ENCODE measurements at places on chromosomes 1 and 21.

DNA sequence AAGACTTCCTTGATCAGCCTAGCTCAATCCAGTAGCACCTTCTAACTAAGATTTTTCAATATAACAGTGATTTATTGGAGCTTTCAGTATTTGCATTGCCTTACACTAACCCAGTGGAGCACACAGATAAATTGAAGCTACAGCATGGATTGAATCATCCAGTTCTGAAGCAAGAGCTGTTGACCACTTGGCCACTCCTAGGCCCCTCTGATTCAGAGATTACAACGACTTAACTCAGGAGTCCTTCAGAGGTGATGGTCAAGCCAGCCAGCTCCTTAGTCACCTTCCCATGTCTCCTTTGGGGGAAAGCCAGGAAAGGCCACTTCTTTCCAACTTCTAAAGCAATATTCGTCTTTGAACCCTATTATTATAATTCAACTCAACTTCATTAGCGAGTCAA lies 151.8 kb downstream of the TENT5C start:
- no peak for DNase-seq

DNA sequence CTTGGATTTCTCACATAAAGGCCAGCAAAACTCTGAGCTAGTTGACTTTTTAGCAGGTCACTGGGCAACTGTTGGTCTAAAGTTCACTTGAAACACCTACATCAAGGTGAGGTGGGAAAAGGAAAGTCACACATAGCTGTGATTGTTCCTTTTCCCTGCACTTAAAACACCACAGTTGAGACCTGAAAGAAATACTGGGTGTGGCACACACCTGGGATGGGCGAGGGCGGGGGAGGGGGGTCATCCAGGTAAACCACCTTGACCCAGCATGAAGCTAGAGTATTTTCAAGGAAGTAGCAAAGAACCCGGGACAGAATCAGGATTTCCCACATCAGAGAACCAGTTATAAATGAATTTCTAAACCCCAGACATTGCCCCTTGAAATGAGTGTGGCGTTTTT lies 26.4 kb downstream of the ZNF697 start:
- no peak for DNase-seq

DNA sequence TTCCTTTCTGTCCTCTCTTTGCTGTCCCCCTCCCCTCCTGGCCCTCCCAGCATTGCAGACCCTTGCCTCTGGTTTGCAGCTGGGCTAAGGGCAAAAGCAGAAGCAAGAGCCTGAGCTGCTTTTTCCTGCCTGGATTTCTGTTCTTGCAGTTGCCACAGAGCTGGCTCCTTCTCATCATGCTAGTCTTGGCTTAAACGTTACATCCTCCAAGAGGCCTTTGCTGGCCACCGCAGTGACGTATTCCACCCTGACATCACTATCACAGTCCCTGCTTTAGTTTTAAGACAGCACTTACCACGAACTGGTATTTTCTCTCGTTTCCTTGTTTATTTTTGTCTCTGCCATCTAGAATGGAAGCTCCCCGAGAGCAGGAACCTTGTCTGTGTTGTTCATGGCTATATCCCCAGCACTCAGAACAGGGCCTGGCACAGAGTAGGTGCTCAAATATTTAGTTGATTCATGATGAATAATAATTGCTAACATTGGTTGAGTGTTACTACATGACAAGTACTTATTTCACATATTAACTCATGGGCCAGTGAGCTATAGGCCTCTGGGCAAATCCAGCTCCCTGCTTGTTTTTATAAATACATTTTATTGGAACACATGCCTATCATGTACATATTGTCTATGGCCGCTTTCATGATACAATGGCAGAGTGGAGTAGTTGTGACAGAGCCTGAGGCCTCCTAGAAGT lies 13.2 kb upstream of the CSF1 start:
- no peak for DNase-seq

- no peak for DNase-seq
Observed at GRCh38 chr1:245154429-245155271, at the start of gene KIF26B. Gene KIF26B (plus strand): TSS chr1:245154985. CDS start chr1:245155425, 440 bp downstream.

DNA sequence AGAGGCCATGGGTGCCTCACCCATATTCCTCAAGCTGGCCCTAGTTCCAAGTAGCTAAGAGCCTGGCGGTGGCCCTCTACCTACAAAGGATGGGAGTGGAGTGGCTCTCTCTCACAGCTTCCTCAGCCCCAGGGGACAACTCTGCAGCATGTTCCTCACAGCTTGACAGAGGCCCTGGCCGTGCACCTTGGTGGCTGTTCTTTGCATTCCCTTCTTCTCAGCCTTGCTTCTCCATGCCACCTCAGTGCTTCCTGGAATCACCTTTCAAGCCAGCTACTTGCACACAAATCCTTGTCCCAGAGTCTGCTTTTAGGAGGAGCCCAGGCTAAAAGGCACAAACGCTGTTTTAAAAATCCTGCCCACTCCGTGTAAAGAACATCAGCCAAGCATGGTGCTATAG lies 69.0 kb upstream of the DIRAS3 start:
- DNase-seq: no peak

DNA sequence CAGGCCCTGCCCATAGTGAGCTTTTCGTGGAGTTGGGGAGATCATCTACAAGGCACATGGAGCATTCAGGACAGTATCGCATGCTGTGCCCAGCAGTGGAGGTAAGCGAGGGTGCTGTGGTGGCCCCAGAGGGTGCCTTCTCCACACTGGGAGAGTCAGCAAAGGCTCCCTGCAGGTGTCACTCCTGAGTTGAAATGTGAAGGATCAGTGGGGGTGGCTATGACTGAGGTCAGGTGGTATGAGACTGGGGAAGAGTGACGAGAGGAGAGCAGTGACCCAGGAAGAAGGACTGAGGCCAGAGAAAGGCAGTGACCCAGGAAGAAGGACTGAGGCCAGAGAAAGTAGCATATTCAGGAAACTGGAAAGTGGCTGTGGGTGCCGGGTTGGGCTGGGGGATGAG lies 53.0 kb downstream of the SPAG17 start:
- no peak for DNase-seq

GRCh38 chr1:98947071-98947470 lies 57.6 kb downstream of the PLPPR5 start:
- no peak for DNase-seq

GRCh38 chr1:172003766-172004530 lies 162.7 kb downstream of the DNM3 start:
- no peak for DNase-seq

DNA sequence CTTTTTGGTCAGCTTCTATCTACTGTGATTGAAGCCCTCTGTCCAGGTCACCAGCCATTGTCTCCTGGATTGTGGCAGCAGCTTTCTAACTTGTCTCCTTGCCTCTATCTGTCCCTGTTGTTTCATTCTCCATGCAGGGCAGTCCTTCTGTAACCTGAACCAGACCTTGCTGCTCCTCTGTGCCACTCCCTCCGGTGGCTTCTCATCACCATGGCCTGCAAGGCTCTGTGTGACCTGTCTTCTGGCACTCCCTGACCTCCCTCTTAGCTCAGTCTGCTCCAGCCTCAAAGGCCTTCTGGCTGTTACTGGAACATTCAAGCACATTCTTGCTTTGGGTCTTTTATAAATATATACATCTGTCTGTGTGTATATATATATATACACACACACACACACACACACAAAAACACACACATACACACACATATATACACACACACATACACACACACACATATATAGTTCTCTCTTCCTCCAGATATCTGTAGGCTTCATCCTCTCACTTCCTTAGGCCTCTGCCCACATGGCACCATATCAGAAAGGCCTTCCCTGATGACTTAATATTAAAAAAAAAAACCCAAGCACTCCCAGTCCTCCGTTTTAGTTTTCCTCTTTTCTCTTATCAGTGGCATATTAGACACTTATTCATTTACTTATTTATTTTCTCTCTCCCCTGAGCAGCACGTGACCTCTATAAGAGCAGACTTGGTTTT lies 21.2 kb upstream of the JUN start:
- no peak for DNase-seq

DNA sequence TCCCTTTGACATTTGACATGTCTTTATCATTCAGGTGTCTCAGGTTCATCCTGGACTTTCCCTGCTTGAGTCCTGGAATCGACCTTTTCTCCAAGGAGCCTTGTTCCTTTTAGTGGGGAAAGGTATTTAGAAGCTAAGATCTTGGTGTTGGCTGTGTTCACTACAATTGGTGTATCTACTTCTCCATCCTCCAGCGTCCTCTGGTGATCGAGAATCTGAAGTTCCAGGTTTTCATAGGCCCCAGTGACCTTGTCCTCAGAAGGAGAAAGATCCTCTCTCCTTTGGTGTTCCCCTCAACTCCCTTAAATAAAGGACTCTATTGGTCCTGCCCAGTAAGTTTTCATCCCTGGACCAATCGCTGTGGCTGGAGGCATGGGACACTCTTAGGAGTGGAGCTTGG lies 22.1 kb downstream of the MROH7 start:
- DNase-seq: no peak

GRCh38 chr1:8457760-8458381 lies 140.0 kb downstream of the SLC45A1 start:
- DNase-seq: no peak

GRCh38 chr1:91578320-91579109 lies 77.9 kb downstream of the CDC7 start:
- no peak for DNase-seq

GRCh38 chr1:222654849-222655248 lies 37.0 kb downstream of the MIA3 start:
- DNase-seq: no peak

- DNase-seq: no peak
Observed at GRCh38 chr1:175851749-175852148, 108.4 kb upstream of the TNR start.

GRCh38 chr1:118247593-118247992 lies 62.6 kb upstream of the SPAG17 start:
- DNase-seq: no peak

DNA sequence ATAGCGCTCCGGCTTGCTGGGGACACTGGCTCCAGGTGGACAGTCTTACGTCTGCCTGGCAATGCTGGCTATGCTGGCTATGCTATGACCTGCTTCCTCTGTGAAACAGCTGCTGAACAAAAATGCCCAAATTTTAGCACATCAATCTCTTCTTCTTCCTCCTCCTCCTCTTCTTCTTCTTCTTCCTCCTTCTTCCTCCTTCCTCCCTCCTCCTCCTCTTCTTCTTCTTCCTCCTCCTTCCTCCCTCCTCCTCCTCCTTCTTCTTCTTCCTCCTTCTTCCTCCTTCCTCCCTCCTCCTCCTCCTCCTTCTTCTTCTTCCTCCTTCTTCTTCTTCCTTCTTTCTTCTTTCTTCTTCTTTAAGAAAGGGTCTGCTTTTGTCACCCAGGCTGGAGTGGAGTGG lies 401.3 kb downstream of the KIF26B start:
- DNase-seq: no peak

DNA sequence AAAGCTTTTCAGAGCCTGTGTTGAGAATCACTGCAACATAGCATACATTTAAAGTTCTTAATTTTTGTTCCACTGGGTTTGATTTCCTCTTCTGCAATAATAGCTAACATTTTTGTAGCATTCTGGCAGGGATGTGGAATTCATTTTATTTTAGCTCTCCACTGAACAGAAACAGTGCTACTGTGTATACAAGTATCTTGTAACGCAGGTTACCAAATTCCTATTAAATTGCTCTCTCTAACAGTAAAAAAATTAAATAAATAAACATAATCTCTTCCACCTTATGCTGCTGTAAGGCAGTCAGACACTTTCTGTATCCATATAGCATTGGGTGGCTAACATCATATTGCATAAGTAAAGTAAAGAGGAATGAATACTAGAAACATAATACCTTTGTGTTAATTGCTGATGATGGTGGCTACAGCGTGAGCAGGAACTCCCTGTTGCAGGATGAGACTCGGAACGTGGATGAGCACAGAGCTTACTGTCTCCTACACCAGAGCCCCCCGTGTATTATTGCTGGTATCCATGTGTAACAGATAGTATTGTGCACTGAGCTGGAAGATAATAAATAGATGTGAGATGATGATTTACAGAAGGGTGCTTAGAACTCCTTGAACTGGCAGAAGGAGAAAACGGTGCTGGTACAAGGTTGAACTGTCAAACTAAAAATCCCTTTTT lies 276.9 kb upstream of the SNX7 start:
- no peak for DNase-seq

GRCh38 chr1:209802117-209802779 lies 3.7 kb downstream of the IRF6 start:
- DNase-seq: no peak

GRCh38 chr1:204258213-204259115 lies 44.7 kb upstream of the GOLT1A start:
- DNase-seq: no peak

DNA sequence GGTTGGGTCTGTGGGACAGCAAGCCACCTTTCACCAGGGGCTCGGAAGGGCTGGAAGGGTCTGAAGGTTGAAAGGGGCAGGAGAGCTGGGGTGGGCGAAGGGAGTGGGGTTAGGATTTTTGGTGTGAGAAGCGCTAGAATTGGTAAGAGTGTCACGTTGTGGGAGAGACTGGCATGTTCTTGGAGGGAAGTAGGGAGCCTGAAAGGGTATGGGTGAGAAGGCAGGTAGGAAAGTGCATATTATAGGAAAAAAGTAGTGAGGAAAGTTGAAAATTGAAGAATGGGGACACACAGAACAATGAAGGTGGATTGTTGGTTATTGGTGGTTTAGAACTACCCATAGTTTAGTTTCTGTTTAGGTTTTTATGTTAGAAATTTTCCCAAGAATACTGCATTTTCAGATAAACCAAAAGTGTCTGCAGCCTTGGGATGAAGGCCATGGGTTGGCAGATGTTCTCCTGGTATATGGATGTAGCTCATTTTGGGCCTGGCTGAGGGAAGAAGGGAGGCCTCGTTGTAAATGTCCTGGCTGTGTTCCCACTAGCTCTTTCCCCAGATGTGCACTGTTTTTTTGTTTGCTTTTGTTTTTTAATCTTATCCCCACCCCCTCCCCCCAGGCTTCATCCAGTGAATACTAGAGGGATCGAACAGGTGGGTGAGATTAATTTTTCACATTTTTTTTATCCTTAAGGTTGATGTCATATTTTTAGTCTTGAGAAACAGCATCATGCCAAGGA lies 1.2 kb downstream of the LRRC42 start:
- no peak for DNase-seq

- DNase-seq: no peak
Observed at GRCh38 chr1:119204197-119204960, 63.9 kb upstream of the WARS2 start.

DNA sequence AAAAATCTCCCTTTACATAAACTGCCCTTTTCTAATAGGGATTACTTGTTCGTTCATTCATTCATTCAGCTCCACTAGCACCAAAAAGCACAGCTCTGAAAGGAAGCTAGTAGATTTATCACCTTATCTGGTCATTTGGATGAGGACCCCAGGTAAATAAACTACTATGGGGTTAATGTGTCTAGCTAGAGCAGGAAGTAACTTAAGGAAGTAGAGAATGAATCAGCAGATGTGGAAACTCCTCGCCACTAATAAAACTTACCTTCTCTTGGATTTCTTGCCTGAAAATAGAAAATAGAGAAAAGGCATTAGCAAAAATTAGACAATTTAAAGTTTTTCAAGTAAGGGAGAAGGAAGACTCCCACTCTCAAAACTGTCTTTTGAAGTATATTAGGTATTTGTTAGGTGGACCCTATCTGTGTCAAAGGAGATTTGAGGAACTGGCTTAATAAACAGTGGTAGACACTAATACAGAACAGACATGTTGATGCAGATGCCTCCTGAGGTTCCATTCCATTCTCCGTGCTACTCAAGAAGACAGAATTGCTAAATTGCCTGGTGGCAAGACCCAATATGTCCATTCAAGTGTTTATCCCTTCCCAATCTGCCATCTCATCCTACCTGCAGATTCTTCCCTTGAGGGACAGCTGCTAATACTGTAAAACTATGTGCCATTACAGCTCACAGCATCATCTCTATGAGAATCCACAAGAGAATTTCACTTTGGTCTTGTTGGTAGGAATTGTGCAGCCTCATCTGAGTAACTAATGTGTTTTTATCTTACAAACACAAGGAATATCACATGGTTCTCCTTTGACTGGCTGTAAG lies 14.9 kb downstream of the SELL start:
- no peak for DNase-seq
